ENCODE measurements at places on chromosomes 3 and 15.

DNA sequence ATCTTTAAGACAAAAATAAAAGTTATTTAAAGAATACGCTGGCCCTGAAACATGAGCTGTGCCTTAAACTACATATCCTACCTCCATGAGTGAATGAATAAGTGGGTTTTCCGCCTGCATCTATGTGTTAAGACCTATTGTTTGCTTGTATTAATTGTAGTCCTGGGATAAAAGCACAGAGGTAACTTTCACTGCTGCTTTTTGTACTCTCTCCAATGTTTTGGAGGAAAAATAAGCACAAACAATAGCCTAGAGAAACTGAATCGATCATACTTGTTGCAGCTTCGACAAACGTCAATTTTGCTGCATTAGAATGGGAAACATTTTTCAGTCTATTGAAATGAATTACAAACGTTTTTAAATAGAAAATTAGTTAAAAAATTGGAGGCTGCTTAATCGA is 1.3 kb upstream of the CTNNB1 start:
- DNase-seq = no peak

DNA sequence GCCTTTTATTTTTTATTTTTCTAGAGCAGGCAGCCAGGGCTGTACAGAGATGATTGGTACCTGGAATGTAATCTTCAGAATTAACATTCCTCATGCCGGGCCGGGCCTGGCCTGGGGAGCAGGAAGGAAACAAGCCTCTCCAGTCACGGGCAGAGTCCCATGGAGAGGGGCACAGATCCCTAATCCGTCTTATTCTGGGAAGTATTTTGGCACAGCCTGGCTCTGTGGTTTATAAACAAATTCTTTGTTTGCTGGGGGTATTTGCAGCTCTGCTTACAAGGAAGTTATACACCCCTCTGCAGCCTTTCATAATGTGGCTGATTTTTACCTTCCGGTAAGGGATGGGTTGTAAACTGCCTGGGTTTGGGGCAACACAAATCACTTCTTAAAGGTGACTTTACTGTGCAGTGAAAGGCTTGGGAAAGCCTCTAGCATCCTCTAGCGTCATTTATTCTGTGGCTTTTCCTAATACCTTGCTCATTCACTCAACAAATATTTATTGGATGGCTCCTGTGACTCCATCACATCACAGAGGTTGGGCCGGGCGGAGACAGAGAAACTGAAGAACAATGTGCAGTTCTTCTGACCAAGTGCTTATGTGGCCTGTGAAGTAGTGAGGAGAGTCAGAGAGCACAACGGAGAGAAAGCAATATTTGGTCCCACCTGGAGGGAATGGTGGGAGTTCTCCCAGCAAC is 2.7 kb downstream of the SLC6A20 start:
- DNase-seq = no peak

GRCh38 chr15:71290881-71291635 is 175.8 kb downstream of the THSD4 start:
- DNase-seq = no peak

DNA sequence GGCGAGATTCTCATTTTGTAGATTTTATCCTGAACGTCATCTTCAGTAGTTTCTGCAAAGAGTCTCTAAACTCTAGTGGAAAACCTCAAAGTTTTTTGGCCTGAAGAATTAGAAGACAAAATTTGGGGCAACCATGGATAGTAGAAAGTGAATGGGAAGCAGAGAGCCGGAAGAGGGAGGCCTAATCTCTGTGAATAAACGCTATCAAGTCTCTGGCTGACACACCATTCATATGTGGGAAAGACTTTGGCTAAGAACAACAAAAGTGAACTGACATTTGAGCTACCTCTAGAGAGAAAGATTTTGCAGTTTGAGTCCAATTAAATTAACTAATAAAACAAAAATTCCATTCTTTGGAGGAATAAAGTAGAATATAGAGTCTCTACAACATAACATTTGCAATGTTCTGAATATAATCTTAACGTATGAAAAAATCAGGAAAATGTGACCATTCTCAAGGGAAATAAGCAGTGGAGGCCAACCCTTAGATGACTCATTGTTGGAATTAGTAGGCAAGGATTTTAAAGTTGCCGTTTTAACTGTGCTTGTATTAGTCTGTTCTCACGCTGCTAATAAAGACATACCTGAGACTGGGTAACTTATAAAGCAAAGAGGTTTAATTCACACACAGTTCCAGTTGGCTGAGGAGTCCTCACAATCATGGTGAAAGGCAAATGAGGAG is 184.6 kb downstream of the C3orf38 start:
- no peak for DNase-seq

GRCh38 chr3:189950258-189950657 is 170.4 kb downstream of the P3H2 start:
- no peak for DNase-seq

GRCh38 chr3:172982736-172983364 is 158.2 kb downstream of the SPATA16 start:
- no peak for DNase-seq

DNA sequence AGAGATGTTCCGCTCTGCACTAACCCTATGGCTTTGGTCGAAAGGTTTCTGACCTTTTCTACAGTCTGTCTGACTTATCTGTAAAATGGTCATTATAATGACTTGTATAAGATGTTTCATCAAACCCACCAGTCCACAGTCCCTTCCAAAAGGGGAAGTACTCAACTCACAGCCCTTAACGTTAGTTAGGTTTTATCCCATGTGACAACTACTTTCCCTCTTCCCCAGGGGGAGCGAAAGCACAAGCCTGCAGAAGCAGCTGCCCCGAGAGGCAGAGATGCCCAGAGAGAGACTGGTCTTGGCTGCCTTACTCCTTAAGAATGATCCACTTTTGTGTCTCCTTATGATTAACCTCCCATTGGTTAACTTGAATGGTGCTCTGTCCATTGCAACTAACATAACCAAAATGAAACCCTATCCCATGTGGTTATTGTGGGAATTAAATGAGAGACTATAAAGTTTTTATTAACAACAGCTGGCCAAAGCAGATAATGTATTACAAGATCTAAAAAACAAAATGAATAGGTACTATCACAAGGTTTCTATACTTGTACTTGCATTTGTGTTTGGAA is 6.4 kb downstream of the ASTE1 start:
- DNase-seq = no peak

GRCh38 chr3:14138878-14139655 is 14.2 kb downstream of the TMEM43 start:
- DNase-seq = no peak

DNA sequence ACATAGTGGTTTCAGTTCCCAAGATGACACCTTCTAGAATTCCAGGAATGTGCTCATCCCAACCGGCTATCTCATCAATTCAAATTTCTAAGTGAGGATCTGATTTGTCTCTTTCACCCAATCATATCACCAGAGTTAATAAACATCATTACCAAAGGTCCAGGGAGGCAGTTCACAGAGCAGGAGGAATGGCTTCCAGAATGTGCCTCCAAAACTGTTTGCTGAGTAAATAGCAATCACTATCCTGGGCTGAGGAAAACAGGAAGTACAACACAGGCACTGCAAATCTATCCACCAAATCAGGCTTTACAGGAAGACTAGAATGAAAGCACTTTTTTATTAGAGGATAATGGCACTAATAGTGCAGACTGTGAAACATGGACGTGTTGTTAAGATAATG is 61.5 kb downstream of the OSBPL10 start:
- DNase-seq = no peak

- DNase-seq = no peak
Measured at GRCh38 chr3:57309769-57310360, 17.4 kb upstream of the ASB14 start.

DNA sequence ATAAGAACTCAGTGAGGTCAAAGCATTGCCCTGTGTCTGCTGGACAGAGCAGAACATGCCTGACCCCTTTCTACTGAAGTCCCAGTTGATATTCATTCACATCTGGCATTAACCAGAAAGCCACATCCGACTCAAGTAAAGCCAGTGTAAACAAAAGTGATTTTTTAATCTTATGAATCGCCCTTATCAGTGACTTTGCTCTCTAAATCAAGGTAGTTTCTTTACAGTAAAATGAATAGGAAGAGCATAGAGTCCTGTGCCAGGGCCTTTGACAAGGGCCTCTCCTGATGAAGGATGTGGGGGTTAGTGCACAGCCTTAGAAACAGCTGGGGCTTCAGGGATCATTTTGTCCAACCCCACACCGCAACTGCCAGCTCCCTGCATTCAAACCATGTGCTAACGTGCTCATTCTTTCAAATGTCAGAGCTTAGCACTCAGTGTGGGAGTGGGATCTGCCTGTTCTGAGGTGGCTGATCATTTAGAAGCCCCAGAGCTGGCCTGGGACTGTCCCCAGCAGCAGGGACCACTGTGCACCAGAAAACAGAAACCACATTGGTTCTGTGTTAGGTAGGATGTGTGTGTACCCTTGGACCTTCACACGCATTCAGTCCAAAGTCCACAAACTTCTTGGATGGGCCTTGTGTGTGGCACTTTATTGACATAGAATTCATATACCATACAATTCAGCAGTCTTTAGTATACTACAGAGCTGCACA is 55.3 kb downstream of the CCR4 start:
- no peak for DNase-seq

DNA sequence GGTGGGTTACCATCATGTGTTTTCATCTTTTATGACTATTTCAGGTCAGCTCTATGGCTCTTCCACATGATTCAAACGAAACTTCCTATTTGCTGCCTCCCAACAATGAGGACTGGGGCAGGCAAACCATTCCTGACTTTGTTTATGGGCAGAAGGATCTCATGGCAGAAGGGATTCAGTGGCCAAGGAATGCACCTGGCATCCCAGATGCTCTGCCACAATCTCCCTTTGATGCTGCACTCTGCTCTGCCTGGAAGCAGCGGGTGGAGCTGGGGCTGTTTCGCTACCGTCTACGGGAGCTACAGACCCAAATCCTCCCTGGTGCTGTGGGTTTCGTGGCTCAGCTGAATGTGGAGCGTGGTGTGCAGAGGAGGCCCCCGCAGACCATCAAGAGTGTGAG is 6.8 kb downstream of the GDPGP1 start:
- DNase-seq = no peak

GRCh38 chr15:33860754-33861153 is 107.5 kb upstream of the CHRM5 start:
- no peak for DNase-seq

DNA sequence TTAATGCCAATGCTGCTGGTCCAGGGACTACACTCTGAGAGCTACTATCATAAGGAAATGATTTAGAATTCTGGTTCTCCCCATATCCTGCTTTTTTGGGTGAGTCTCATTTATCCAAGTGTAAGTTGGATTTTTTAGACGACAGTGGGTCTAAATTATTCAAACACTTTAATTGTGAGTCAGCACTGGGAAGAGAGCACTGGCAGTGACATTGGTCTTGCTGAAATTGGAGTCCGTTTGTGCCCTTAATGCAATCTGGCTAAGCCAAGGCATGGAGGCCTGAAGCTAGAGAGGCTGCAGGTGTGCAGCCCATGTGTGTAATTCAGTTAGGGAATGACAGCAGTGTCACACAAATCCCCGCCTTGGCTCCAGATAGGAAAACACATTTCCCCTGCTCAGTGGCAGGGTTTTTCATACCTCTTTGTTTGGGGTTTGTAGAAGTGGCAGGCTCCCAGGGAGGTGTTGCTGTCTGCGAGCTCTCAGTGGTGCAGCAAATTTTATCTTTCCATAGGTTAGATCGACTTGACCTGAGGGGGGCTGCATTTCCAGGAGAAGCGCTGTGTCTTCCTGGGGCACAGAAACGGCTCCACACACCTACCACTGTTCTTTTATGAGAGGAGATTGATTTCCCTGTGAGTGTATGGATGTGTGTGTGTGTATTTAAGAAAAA is 197.7 kb downstream of the CD47 start:
- no peak for DNase-seq

DNA sequence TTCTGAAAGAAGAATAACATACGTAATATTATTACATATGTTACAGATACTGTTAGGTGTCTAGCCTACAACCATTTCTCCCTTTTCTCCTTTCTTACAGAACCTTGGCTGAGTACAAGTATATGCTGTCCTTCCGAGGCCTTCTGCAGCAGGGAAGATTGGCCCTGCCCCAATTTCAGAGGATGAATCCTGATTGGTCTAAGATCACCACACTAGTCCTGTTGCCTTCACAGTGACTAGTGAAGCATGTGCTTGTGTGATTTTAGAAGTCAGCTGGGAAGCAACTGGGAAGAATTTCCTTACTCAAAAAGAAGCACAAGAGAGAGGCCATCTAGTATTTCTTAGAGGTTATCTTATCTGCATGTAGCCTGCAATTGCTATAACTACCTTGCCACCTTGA is 30.6 kb upstream of the MECOM start:
- DNase-seq = no peak

DNA sequence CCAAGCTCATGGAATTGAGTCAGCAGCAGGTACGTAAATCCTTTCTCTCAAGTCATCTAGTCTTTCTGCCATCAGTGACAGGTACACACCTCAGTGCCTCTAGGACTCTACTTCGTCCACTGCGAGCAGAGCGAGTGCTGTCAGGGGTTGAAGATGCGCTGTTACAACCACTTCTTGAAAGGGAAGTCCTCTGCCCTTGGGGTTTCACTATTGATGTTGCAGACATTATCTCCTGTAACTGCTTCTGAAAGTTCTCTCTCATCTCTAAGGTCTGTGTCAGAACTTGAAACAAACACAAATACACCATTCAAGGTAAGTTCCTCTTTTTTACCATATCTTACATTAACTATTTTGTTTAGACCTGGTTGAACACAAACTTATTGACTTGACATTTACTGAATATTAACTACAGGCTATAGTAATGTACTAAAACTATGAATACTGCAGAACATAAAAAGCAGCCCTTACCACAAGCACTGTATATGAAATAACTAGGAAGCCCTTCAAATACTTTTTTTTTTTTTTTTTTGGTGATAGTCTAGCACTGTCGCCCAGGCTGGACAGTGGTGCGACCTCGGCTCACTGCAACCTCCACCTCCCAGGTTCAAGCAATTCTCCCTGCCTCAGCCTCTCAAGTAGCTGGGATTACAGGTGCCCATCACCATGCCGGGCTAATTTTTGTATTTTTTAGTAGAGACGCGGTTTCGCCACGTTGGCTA is 41.5 kb downstream of the TOPBP1 start:
- DNase-seq = no peak
